ENCODE measurements at places on chromosomes 5 and 9. TPM values are rescaled to one million over a fixed set of nuclear protein-coding genes. Genes with fewer than 3 reads are reported as not detected.

GRCh38 chr9:8649160-8649559, 849.6 kb upstream of the DMAC1 start:
- H3K27me3 ChIP-seq: no peaks in the 10 kb centered on the region
- no peak overlapping the region for H3K27ac ChIP-seq
- no peaks in the 10 kb centered on the region for H3K4me1 ChIP-seq
- no peak overlapping the region for H3K4me3 ChIP-seq

CTXN3 gene
- total RNA-seq: not detected

PDE8B gene
- 5.9 TPM for total RNA-seq

- no peaks in the 10 kb centered on the region for H3K36me3 ChIP-seq
- H3K27ac ChIP-seq: peak overlapping the region; percentile 38
- no peak overlapping the region for H3K4me3 ChIP-seq
These were observed 59.9 kb upstream of the PLPP1 start for GRCh38 chr5:55594671-55595070.

GRCh38 chr5:115098041-115098702, 71.5 kb downstream of the TRIM36 start:
- no peak for DNase-seq
- no peak overlapping the region for H3K4me3 ChIP-seq
- H3K4me1 ChIP-seq: no peaks in the 10 kb centered on the region
- no peaks in the 10 kb centered on the region for H3K36me3 ChIP-seq
- no peaks in the 10 kb centered on the region for H3K27me3 ChIP-seq

RNF180 gene
- 14.0 TPM for total RNA-seq

- no peak for DNase-seq
- no peaks in the 10 kb centered on the region for H3K27me3 ChIP-seq
- H3K4me3 ChIP-seq: no peak overlapping the region
- H3K4me1 ChIP-seq: peaks cover 90% of the 10 kb centered on the region
- no peaks in the 10 kb centered on the region for H3K36me3 ChIP-seq
These were observed 15.3 kb downstream of the ABCA1 start for GRCh38 chr9:104912606-104913005.

DNA sequence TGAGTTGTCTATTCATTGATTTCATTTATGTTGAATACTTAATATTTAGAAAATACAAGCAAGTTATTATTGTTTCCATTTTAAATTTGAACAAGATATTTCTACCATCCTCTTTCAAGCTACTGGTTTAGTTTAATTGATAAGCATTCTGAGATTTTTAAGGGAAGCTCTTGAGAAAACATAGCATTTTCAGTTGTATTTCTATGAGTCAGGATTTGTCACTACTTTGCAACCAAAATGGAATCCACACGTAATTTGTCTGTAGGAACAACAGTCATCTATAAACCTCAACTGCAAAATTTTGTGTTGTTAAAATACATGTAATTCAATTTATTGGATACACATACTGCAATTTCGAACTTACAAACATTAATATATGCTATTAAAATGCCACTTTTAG, 74.0 kb downstream of the PRR16 start:
- H3K36me3 ChIP-seq: no peaks in the 10 kb centered on the region
- H3K4me3 ChIP-seq: no peak overlapping the region
- no peak overlapping the region for H3K27ac ChIP-seq
- no peaks in the 10 kb centered on the region for H3K27me3 ChIP-seq
- DNase-seq: no peak

- peak overlapping the region; percentile 95 for H3K4me3 ChIP-seq
- no peaks in the 10 kb centered on the region for H3K27me3 ChIP-seq
- no peak for DNase-seq
- H3K27ac ChIP-seq: peak overlapping the region; percentile 85
- H3K36me3 ChIP-seq: no peaks in the 10 kb centered on the region
These were observed 529 bp downstream of the UBAC1 start for GRCh38 chr9:135960411-135961276.

- peaks cover 4% of the 10 kb centered on the region for H3K4me1 ChIP-seq
- no peaks in the 10 kb centered on the region for H3K27me3 ChIP-seq
- H3K27ac ChIP-seq: no peak overlapping the region
These were observed 6.7 kb downstream of the INIP start for GRCh38 chr9:112711050-112711689.

PCDHA1 gene
- total RNA-seq: not detected

DNA sequence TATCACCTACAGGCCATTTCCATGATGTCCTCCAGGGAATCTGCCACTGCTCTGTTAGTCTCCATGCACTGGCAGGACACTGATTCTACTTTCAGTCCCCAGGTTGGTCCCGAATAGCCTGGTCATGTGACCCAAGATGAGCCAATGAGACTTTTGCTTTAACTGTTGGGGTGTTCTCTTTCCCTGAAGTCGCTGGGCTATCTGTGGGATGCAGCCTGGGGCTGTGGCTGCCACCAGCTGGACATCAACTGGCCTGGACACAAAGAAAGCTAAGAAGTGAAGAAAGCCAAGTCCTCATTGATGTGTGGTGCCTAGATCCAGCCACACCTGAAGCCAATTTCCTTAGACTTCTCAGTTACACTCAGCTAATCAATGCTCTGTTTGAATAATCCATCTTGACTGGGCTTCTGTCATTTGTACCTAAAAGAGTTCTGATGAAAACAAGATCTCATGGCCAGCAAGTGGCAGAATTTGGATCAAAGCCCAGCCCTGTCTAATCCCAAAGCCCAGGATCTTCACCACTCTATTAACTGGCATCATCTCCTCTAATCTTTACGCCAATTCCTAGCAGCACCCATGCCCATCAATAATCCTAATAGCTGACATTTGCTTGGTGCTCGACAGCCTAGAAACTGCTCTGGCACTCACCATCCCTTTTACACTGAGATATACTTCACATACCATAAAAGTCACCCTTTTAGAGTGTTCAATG, 37.0 kb downstream of the SH3PXD2B start:
- no peaks in the 10 kb centered on the region for H3K27me3 ChIP-seq
- DNase-seq: no peak
- peaks cover 87% of the 10 kb centered on the region for H3K4me1 ChIP-seq
- no peak overlapping the region for H3K4me3 ChIP-seq
- H3K27ac ChIP-seq: peak overlapping the region; percentile 98
- H3K36me3 ChIP-seq: no peaks in the 10 kb centered on the region
